ENCODE measurements at places on chromosomes 7 and 10.

DNA sequence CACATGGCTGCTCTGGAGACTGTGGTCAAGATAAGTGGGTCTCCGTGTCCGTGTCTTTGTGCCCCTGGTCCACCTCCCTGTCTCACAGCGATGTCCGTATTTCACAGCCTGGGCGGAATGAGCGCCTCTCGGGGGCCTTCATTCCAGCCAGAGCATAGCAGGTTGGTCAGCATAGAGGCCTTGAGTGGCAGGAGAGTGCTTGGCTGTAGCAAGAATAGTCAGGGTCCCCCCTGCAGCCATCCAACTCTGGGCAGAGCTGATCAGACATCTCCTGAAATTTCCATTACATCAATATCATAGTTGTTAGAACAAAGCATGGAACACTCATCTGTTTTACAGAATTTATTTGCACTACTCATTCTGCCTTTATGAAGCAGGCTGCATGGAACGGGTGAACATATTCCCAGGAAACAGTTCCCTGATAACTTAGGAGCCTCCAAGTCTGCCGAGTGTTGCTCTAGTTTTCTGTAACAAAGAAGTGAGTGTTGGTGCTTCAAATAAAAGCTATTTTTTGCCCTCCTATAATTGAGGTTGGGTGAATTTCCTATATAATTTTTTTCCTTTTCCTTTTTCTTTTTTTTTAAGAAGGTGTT, 255.3 kb downstream of the INHBA start:
- DNase-seq, result no peak

DNA sequence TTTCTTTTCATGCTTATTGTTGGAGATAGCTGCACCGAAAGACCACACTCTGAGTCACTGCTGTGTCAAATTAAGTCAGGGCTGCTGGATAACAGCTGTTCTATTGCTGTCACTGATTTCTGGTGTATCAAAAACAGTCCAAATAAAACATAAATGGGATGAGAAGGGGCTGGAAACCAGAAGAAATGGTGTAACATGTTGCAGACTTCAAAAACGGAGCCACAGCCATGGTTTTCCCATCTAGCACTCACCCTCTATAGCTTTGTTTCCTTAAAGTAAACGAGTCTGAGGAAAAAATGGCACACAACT, 103.3 kb upstream of the DIP2C start:
- no peak for DNase-seq

GRCh38 chr10:13970957-13971353, 359.8 kb downstream of the FRMD4A start:
- DNase-seq, result no peak

- no peak for DNase-seq
Measured at GRCh38 chr10:132146271-132146671, 40.5 kb upstream of the DPYSL4 start.

DNA sequence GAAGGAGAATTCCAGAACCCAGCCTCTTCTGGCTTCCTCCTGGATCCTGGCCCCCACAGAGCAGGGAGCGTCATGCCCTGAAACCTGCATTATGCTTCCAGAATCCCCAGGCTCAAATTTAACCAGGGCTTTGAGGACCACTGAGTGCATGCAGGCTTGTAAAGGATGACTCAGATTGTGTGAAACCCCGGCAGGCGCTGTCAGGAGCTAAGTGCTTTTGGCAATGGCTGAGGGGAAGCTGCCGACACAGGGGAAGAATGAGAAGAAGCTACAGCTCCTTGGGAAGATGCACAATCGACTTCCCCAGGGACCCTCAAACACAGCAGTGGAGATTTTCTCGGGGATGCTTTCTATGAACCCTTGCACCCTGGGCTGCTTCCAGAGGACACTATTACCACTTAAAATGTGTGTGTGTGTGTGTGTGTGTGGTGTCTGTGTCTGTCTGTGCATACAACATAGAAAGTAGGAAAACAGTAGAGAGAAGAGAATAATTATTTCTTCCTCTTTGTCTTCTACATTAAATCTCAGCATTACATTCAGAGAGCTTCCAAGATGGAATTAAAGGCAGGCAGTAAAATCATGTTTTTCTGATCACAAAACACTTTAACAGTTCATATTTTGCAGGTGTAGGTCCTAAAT, 183.5 kb upstream of the INHBA start:
- DNase-seq, result no peak

DNA sequence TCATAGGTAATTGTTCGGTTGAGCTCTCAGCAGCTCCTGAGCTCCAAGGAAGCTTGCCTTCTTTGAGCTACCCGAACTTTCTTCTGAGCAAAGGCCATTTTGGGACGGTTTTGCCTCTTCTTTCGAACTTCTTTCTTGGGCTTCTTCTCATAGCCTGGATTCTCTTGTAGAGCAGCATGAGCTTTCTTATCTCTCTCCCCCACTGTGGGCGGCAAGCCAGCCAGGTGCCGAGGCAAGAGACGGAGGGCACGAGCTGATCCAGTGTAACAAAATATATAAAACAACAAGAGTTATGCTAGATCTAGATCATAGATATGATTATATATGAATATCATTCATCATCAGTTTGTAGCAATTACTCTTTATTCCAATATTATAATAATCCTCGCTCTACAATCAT, 16.5 kb upstream of the KNDC1 start:
- no peak for DNase-seq

DNA sequence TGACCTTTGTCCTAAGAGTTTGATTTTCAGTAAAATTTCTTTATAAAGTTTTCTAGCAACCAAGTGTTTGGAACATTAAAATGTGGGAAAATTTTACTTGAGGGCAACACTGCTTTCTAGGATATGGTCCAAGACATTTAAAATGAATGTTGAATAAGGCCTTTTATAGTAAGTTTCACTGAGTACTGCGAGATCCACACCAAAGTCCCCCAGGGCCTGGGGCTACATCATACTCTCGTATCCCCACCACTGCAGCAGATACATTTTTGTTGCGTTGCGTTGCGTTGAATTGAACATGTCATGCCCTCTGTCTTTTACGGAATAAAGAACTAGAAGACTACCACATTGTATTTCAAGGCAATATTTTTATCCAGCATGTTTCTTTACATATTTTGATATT, 44.5 kb downstream of the PRTFDC1 start:
- no peak for DNase-seq

GRCh38 chr10:88386204-88386788, 196.8 kb downstream of the RNLS start:
- DNase-seq, result no peak

- DNase-seq, result no peak
Measured at GRCh38 chr10:58266826-58267712, 625 bp downstream of the IPMK start.

Measured in activated CD8-positive, alpha-beta memory T cell treated with anti-CD3 and anti-CD28 coated beads for 1 hour (primary cell).